Inflammatory macrophage treated with lipopolysaccharide for 1 hour (primary cell): ENCODE measurements at places on chromosomes 2 and 18.

GRCh38 chr2:101734505-101735165 lies 37.1 kb downstream of the MAP4K4 start:
- no peak for DNase-seq

- no peak for DNase-seq
Observed at GRCh38 chr2:222319586-222320435, 21.0 kb upstream of the PAX3 start.

DNA sequence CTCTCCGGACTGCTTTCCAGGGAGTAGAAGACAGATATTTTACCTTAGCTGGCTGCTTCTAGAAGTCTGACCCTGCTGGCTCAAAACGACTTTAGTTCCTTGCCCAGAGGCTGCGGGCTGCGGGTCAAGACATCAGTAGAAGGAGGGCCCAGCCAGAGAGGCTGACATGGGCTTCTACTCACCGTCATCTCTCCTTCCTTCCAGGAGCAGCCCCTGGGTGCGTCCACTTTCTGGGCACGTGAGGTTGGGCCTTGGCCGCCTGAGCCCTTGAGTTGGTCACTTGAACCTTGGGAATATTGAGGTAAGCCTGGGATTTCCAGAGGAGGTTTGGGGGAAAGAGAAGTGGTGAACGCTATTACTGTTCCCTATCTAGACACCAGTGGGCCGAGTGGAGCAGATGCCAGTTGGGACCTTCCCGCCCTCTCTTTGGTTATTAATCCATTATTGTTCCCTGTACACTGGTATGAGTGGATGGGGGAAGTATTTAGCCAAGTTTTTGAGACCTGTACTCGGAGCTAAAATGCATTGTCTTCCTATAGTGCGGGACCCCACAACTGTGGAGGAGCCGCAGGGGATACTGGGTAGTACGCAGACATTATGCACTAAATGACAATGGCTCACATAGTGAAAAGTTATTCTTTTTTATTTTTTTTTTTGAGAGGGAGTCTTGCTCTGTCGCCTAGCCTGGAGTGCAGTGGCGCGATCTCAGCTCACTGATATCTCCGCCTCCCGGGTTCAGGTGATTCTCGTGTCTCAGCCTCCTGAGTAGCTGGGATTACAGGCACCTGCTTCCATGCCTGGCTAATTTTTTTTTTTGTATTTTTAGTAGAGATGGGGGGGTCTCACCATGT lies 26.3 kb upstream of the CASP8 start:
- peak; percentile 80 for DNase-seq

DNA sequence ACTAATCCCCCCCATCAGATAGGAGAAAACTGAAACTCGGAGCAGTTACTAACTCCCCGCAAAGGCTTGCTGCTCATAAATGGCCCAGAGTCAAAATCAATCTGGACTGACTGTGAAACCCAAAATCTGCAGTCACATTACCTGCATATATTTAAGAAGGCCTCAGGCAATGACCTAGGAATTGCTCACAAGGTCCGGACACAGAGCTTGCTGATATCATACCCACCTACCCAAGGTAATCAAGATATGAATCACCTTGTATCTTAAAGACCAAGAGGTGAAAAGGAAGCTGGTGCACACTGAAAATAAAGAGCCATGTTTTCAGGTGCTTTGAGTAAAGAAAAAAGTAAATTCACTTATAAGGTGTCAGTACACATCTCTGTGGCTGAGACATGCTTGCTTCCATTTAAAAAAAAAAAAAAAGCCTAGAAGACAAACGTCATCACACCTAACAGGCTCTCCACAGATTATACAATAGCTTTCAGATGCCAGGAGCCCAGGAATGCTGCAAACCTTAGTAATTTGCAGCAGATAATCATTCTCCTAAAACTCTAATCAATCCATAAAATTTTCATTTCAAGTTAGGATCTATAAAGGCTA lies 195.4 kb downstream of the ZEB2 start:
- DNase-seq = no peak
